ENCODE measurements at places on chromosomes 5 and 9.

DNA sequence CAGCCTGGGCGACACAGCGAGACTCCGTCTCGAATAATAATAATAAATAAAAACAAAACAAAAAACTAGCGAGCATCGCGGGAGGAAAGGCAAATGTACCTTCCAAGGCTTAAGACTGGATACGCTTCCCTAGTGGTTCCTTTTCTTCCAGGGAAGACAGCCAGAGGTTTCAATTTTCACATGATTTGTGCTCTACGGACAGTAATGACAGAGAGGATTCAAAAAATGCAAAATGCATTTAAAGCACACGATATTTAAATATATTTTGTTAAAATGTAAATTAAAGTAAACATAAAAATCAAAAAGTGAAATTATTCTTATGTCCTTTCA, 4.3 kb upstream of the TRIM41 start:
- peak; percentile 32 for DNase-seq

DNA sequence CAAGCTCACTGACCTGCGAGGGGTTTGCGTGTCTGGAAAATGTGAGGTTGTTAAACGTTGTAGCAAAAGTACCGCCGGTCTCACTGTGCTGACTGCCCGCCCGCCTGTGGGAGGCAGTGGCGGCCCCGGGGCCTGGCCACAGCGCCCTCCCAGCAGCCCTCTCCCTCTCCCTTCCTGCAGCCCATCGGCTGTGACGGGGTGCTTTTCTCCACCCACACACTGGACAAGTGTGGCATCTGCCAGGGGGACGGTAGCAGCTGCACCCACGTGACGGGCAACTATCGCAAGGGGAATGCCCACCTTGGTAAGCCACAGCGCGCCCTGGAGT, 6.2 kb downstream of the ADAMTSL2 start:
- no peak for DNase-seq

DNA sequence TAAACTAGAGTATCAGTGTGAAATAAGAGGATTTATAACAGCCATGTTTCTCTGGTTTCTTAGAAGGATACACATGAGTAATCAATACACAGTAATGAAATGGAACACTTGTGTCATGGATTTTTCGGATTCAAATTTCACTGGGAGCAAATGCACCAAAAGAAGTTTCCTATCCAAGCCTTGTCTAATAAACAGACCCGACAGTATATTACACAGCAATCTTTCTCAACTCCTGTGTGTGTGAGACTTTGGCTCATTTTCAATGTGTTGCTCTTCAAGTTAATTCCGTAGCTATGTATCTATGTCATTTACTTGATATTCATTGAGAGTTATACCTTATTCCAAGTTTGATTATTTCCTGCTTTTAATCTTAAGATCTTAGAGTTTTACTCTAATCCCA, 930.2 kb downstream of the MAT2B start:
- DNase-seq: no peak

DNA sequence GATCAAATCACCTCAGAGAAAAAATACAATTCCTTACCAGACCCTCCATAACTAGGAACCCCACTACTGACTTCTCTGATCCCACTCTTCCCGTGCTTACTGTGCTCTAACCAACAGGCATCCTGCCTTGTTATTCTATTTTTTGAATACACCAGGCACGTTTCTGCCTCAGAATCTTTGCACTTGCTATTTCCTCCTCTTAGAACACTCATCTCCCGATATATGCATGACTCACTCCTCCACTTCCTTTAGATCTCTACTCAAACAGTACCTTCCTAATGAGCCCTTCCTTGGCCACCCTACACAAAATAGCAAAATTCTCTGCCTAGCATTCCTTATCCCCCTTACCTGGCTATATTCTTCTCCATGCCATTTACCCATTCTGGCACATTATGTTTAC, 43.9 kb downstream of the MAPKAP1 start:
- peak; percentile 58 for DNase-seq

GRCh38 chr5:143752165-143752850, 59.7 kb upstream of the HMHB1 start:
- no peak for DNase-seq
